Karpas-422 (cell line): ENCODE measurements at places on chromosomes 3 and 15.

GRCh38 chr15:79028411-79028964, 62.1 kb downstream of the RASGRF1 start:
- peak; percentile 91 for DNase-seq

DNA sequence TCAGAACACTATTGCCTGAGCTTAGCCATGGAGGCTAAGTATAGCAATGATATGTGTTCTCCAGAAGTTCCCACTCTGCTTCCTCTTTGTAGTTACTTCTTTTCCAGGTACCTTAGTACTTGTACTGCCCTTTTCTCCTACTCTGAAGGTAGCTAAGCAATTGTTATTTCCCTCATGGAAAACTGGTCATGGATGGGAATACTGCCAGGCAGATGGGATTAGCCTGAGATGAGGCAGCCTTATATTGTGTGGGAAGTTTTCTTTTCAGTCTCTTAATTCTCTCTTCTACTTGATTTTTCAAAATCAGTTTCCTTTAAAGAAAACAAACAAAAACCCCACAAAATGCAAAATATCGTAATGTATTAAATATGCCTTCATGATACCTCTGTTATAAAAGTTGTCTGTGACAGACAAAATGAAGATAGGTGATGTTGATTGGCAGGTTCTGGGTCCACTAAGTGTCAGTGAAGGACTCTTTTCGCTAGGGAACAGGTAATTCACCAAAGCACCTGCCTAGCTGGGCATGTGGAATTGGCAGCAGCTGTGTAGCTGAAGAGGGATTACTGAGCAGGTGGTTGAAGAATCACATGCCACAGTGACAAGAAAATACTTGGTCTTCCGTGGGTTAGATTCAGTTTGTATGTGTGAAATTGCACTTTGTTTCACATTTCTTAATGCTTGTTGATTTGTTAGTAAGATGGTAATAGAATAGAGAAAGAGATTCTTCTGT, 4.1 kb downstream of the ZNF609 start:
- no peak for DNase-seq

GRCh38 chr3:155880286-155880685, 9.8 kb downstream of the GMPS start:
- no peak for DNase-seq

- DNase-seq: no peak
Measured at GRCh38 chr3:10460951-10461545, 44.3 kb downstream of the ATP2B2 start.

GRCh38 chr3:150521463-150521862, 24.8 kb downstream of the SERP1 start:
- no peak for DNase-seq

DNA sequence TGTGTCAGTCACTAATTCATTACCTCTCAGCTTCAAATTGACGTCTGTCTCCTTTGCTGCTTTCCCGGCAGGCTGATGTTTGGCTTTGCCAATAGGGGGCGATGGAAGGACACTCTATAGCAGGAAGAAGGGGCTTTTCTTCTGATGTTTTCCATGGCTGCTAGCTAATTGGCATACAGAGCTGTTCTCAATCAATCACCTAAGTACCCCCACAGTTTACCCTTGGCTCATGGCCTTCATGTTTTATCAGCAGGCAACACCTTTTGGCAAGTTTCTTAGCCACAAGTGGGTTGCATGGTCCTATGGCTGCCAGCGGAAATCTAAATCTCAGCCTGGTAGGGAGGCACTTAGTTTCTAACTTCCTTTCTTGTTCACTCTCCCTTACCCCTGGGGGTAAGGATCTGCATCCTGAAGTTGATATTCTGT, 45.0 kb downstream of the ESYT3 start:
- peak; percentile 88 for DNase-seq

DNA sequence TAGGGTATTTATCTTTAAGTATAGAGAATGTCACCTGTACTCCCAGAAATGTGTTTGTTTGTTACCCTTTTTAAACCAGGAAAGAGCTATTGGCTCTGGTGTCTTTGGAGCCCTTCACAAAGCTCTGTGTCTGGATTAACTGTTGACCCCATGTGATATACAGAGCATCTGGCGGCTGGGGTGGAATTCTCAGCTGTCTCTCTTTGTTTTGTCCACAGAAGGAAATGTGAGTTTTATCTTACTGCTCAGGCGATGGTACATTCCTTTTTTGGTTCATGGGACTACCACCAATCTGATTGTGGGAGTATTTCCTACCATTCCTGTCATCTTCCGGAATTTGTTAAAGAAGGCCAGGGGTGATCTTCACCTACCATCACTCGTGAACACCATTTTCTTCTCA, 120.3 kb downstream of the AKAP13 start:
- DNase-seq: no peak

DNA sequence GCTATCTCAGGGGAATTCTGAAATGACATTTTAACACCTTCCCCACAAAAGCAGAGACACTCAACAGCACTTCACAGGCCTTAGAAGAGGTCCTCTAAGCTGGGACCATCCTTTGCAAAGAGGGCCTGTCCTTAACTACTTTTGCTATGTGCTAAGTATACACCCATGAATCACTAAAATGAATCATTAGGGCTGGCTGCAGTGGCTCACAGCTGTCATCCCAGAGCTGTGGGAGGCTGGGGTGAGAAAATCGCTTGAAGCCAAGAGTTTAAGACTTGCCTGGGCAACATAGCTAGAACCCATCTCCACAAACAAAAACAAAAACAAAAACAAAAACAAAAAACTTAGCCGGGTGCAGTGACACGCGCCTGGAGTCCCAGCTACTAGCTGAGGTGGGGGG, 53.9 kb upstream of the MELTF start:
- DNase-seq: no peak

GRCh38 chr15:40217166-40217824, 21.6 kb upstream of the PAK6 start:
- peak; percentile 94 for DNase-seq

DNA sequence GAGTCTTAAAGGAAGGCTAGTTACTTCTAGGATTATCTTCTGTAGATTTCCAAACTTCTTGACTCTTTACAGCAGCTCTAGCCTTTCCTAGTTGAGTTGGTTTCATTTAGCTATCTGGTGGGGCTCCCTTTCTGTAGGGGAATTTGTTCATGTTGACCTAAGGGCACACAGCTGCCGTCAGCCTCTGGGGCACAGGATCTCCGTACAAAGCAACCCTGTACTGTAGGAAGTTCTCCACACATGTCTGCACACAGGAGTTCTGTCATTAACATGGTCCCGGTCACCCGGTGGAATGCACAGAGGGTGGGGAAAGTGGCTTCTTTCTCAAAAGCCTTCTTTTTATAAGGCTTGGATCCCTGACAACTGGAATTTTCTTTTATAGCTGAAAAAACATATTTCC, 88.7 kb upstream of the TNIK start:
- no peak for DNase-seq

- no peak for DNase-seq
Measured at GRCh38 chr3:137694836-137695235, 69.3 kb upstream of the SOX14 start.

DNA sequence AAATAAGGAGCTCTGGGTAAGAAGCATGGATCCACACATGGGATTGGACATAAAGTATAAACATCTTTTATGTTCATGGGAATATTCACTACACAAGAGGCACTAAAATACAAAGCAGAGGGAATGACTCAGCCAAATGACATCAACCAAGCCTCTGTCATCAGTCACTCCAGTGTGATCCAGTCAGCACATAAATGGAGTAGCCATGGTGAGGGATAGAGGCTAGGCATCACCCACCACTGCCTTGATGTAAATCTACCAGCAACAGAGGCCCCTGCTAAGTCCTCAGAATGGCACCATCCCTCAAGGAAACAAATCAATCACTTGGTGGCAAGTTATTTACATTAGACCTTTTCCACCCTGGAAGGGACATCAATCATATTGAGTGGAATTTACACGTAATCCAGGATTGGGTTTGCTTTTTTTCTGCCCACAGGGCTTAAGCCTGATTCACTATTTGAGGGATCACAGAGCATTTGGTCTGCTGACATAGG, 27.2 kb downstream of the VEPH1 start:
- DNase-seq: no peak

DNA sequence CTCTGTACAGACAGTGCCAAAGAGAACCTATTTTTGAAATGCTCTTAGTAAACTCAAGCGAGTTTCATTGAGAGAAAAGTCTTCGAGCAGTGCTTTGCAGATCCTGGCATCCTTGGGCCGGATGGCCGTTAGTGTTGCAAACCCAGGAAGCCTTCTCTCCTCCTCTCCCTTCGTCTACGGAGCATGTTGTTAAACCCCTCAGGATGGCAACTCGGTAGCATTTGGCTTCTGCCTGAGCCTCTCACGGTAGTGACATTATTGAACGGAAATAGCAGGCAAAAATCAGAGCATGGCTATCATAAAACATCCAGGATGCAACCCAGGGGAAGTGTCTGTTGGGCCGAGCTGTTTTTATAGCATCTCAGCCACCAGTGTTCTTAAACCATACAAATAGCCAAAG, 6.7 kb upstream of the SEC13 start:
- DNase-seq: no peak
